ENCODE measurements at places on chromosomes 6 and 20.

DNA sequence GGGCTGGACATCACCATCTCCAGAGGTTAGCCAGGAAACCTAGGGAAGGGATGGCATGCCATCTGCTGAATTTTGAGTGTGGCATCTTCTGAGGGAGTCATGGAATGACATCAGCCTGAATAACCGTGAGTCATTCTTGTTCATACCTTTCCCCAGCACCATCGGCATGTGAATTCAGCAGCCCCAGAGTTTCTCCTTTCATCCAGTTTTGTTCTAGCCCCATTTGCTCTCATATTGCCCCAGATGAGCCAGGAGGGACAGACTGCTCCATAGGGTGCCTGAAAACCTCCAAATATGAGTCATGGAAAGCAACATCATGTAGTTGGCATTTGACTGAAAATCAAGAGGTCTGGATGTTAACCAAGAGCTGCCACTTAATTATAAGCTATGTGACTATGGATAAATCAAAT, 219.2 kb upstream of the SGK1 start:
- no peak for DNase-seq

DNA sequence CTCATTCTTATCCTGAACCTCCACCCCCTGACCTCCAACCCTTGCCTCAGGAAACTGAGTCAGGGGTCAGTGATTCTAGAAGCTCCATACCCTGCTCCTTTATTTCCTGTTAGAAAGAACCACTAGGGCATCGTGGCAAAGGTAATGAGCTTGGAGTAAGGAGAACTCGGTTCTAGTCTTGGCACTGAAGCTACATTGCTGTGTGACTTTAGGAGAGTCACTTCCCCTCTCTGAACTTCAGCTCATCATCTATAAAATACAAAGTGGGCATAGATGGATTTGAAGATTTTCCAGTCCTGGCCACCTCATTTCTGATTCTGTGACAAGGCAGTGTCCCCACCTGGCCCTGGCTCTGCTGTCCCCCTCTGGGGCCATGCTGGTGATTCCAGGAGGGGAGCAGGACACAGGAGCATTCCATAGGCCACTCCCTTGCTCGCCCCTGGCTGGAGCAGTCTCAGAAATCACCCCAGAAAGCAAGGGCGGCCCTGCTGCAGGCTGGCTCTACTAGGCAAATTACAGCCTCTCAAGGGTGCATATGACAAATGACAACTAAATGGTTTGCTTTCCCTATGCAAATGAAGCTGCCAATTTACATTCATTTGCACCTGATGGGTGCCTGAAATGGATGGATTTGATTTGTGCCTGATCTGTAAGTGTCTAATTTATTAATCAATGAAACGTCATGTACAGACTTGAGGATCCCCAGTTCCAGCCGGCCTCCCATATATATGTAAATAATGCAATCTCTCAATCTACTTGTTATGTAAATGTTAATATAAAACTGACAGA, 62.2 kb downstream of the LRFN2 start:
- no peak for DNase-seq

DNA sequence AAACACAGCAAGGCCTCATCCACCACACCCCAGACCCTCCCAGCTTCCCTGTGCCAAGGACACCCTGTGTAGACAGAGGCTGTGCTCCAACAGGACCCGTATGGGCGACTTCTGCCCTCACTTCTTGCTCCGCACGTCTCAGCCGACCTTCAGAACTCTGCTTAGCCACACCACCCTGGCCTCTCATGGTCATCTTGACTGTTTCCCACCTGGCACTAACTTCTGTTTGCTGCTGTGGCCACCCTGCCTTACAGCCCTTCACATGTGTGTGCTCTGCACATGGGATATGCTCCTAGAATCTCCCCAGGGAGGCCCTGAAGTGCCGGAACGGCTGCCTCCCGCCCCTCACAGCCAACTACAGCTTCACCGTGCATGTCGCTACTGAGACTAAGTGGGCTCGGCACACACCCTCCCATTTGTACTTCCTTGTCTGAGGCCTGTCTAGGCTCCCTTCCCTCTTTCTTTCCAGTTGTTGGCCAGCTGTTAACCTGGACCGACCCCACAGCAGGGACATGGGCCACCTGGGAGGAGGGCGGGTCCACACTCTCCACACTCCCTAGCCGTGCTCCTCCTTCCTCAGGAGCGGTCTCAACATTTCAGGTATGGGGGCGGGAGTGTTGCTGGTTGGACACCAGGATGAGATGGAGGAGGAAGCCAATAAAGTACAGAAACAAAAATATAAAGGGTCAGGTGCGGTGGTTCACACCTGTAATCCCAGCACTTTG, 69.6 kb downstream of the PYGB start:
- no peak for DNase-seq

- DNase-seq = no peak
Measured at GRCh38 chr20:22523499-22524392, 60.6 kb downstream of the FOXA2 start.

DNA sequence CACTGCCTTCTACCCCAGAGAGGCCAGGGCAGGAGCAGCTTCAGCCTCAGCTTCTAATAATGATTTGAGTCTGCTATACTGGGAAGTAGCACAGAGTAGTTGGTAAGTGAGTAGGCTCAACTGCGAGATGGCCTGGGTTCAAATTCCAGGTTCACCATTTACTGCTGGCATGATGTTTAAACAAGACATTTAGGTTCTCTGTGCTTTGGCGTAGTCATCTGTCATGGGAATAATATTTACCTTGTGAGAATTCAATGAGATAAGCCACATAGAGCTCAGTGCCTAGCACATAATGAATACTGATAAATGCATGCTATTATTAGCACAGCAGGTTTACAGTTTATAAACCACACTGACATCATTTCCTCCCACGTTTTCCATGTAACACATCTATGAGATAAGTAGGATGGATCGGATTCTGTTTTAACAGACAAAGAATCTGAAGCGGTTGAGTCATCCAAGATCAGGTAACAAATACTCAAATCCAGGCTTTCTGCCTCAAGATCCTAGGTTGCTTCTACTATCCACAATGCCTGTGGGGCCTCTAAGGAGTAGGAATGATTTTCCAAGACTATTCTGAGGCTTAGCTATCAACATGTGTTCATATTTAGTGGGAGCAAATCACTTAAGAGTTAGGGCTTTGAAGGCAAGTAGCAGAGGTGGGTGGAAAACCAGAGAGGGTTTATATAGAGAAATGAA, 72.9 kb upstream of the DTNBP1 start:
- DNase-seq = no peak

DNA sequence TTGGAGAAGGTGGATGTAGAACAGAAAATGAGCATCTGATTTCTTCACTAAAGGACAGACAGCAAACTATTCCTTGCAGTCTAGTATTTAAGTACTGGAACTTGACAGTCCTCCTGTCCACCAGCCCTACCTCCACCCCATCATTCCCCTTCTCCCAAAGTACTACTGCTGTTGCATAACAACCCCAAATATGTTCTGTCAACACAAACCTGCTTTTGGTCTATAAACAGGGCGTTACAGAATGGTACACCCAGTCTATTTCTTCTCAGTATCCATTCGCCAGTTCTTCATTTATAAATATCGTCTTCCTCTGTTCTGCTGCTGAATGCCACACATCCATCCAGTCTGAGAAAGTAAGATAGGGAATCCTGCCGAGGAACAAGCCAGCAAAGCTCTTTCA, 27.7 kb upstream of the SLC22A1 start:
- DNase-seq = no peak

- no peak for DNase-seq
Measured at GRCh38 chr20:47262008-47262364, 94.5 kb downstream of the ZMYND8 start.

DNA sequence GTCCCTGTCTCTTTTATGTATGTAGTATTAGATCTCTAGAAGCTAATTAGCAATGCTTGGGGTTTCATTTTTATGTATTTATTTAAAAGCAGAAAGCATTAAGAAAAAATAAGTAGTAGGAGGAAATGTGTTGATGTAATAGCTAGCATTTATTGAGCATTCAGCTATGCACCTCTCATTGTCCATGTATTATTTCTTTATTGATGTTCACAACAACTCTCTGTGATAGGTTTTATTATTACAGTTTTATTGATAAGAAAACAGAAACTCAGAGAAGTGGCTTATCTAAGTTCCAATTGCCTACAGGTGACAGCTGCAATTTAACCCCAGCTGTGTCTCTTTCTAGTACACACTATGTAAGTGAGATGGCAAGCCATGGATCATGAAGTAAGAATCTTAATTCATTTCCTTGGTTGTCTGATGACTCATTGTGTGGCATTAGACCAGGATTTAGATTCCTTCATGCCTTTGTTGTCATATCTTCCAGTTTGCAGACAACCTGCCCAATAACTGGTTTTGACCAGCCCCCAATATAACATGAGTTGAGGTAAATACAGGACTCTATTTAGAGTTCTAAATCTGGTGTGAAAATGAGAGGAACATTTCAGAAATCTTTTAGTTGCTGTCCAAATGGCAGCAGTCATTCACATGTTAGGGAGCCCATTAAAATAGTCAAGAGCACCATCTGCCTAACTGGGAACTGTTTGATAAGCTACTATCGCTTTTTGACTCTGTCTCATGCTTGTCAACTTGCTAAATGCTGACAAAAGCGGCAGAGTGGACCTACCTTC, 170.8 kb upstream of the PHACTR1 start:
- DNase-seq = no peak

DNA sequence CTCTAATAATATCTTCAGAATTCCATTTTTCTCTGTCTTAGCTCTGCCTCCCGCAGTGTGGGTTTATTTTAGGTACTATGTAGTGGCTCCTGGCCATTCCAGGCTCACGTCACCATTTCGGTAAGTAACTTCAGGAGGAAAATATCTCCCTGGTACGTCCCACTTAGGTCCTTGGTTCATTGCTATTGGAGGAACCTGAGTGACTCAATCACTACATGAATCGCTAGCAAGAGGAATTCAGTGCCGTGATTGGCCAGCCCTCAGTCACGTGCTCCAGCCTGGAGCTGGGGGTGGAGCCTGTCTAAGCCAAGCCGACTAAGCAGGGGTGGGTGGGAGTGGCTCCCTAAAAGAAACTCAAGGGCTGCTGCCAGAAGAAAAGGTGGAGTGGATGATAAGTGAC, 67.3 kb upstream of the E2F3 start:
- DNase-seq = no peak

GRCh38 chr6:104068281-104068680, 791.4 kb downstream of the HACE1 start:
- no peak for DNase-seq

- no peak for DNase-seq
Measured at GRCh38 chr6:100838011-100838410, 43.1 kb downstream of the ASCC3 start.

DNA sequence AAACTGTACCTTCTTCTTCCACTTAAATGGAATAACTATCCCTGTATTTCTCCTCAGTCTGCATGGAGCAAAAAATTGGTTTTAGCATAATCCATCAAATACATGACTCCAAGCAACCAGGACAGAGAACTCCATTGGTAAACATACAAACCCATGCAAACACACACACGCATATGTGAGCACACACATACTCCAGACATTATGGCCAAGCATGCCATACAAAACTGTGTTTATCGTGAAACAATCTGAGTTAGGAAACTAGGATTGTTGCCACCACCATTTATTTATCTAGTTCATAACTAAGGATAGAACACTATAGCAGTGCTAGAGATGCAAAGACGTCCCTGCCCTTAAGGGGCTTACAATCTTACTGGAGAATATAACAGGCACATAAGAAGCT, 206.0 kb upstream of the SHLD1 start:
- DNase-seq = no peak

- DNase-seq = no peak
Measured at GRCh38 chr6:152360034-152360433, 277.1 kb downstream of the SYNE1 start.

GRCh38 chr6:91813641-91814040, 1226.8 kb upstream of the MAP3K7 start:
- no peak for DNase-seq

DNA sequence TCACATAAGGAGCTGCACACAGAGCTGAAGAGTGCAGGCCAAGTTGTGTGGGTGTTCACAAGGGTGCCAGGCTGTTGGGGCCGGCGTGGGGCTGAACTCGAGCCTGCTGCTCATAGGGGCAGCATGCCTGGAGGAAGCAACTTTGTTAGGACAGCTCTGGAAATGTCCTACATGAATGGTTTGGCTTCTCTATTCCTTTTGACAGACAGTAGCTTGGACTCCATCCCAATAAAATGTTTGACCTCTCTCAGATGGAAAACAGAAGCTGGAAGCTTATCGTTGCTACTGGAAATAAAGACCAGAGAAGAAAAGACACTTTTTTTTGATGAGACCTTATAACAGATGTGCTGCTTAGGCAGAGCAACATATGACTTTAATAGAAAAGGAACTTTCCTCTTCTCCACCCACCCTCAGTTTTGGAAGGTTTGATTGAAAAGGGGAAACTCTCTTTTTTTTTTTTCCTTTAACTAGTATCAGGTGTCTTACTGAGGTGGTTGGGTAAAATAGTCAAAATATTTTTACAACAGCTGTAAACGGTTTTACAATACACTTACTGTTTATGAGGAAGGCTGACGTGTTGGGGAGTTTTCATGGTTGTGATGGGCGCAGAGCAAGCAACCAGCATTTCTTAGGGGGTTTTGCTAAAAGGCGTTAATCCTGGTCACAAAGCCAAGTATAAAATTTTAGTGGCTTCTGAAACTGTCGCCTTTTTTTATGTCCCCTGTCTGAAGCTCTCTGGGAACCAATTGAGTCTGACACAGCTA, 80.7 kb upstream of the EEF1E1 start:
- DNase-seq = no peak

DNA sequence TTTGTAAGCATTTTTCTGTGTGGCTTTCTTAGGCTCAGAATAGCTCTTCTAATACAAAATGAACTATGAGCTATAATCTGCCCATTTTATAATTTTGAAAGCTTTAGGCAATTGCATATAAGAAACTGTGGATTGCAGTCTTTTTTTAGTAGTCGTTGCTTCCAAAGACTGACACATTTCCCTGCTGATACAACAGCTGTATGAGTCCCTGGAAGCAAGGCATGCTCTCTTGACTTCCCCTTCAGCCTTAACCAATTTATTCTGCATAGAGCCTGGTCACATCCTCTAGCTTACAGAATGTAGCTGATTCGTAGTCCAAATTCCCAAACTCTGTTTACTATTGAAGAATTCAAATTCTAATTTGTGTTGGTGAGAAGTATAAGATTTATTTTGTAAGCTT, 155.3 kb upstream of the EYA4 start:
- no peak for DNase-seq
